ENCODE measurements at places on chromosomes 16 and 17.

GRCh38 chr16:14486520-14487303 is 143.3 kb downstream of the PARN start:
- DNase-seq: peak; percentile 88

- no peak for DNase-seq
These were observed 1.2 kb upstream of the C17orf99 start for GRCh38 chr17:78144736-78145641.

GRCh38 chr16:53502331-53503269 is at the start of gene AKTIP:
AKTIP (minus strand) TSS chr16:53503209; CDS start chr16:53500259, 2,950 bp downstream.
- DNase-seq: no peak

- peak; percentile 29 for DNase-seq
These were observed 323.3 kb downstream of the BCAS3 start for GRCh38 chr17:61000911-61001310.

GRCh38 chr16:56424791-56425438 is 430 bp downstream of the AMFR start:
- DNase-seq: no peak

DNA sequence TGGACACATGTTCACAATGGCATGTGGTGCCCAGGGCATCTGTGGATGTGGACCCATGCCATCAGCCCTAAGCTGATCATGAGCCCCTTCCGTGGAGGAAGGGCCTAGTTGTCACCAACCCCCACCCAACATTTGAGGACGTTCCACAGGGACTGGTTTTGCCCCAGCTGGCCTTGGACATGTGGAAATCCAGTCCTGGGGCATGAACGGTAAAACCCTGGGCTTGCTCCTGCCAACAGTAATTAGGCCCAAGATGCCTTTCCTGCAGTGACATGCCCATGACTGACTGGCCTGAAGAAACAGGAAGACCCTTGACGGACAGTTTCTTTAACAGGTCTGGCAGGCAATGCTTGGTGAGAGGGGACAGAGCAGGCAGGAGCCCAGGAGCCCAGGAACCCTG is 7.7 kb downstream of the TNS4 start:
- no peak for DNase-seq

GRCh38 chr16:89598199-89598598 is 15.2 kb upstream of the DPEP1 start:
- DNase-seq: no peak

DNA sequence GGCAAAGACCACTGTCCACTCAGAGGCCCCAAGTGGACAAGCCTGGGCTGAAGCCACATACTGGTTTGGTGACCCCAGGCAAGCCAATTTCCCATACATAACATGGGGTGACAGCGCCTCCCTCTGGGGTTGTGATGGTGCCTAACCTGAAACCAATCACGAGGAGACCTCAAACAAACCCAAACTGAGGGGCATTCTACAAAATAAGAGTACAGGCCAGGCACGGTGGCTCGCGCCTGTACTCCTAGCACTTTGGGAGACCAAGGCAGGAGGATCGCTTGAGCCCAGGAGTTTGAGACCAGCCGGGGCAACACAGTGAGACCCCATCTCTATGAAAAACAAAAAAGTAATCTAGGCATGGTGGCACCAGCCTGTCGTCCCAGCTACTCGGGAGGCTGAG is 3.6 kb downstream of the P2RX5 start:
- no peak for DNase-seq

DNA sequence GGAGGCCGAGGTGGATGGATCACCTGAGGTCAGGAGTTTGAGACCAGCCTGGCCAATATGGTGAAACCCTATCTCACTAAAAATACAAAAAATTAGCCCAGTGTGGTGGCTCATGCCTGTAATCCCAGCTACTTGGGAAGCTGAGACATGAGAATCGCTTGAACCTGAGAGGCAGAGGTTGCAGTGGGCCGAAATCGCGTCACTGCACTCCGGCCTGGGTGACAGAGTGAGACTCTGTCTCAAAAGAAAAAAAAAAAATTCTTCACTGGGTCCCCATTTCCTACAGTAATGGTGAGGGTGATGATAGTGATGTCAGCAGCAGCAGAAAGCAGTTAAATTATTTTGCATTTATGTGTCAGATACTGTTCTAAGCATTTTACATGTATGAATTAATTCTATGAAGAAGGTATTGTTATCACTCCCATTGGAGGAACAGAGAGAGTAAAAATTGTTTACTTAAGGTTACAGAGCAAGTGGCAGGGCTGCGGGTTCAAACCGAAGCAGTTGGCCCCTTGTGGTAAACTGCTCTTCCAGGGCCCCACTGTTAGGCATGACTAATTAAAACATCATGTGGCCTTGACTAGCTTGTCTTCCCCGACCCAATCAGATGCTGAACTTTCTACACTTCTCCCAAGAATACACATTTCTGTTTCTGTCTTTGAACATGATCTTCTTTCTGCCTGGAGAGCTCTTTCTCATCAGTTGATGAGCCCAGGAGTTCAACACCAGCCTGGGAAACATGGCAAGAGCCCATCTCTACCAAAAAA is 45.8 kb downstream of the STAT3 start:
- DNase-seq: no peak

DNA sequence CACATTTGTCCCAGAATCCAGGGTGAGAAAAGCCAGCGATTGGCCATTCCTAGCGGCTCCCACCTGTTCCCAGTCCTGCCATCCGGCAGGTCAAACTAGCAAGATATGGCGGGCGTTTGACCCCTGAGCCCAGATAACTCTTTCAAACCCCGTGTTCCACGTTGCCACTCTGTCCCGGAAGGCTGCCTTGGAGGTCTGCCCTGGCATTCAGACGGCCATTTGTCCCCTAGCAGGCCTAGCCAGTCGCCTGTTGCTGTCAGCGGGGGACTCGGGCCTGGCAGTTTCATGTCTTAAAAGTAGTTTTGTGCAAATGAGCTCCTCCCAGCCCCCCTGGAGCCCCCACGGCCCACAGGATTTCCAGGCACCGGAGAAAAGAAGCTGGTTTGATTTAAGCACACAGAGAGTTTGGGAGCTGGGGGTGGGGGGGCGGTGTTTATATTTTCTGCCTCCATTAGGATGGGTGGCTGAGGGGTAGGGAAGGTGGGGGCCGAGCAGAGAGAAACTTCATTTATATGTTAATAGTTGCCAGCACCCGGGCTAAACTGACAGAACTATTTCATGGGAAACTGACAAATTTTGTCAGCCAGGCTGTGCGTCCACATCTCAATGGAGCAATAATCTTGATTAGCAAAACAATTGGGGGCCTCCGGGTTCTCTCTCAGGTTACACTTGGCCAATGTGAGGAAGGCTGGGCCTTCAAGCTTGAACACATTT is 240.9 kb upstream of the SALL1 start:
- DNase-seq: no peak

DNA sequence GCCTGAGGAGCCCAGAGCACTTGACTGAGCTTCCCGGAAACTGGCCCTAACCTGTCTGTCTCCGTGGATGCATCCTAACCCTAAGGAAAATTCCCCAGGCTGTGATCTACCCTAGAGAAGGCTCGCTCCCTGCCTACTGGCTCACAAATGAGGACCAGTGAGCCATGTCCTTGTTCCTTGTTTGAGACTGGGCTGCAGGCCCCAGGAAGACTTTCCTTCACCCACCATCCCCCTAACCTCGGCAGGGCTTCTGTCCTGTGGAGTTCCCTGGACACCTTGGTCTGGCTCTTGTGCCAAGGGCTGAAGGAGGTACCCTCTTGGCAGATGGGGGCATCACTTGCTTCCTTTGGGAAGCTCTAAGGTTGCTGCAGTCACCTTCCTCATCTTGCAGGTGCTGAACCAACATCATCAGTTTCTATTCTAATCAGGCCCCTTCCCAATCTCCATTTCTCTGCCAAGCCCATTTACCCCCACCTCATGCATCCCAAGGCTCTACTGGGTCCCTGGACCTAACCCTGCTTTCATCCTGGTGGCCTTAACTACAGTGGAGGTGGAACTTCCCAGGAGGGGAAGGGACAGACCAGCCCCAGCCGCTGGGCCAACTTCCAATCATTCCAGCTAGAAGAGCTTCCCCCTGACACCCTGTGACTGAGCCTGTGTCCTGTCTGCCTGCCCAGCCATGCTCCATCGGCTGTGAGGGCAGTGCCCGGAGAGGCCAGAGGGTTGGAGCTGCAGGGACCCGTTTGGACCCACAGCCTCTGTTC is 12.4 kb downstream of the RNF40 start:
- DNase-seq: no peak

Data from kidney glomerular epithelial cell (primary cell).